ENCODE measurements at places on chromosomes 5 and 9.

- no peak for DNase-seq
Observed at GRCh38 chr9:69213647-69214046, 39.6 kb downstream of the TJP2 start.

- DNase-seq = no peak
Observed at GRCh38 chr5:37662362-37662761, 177.5 kb downstream of the GDNF start.

DNA sequence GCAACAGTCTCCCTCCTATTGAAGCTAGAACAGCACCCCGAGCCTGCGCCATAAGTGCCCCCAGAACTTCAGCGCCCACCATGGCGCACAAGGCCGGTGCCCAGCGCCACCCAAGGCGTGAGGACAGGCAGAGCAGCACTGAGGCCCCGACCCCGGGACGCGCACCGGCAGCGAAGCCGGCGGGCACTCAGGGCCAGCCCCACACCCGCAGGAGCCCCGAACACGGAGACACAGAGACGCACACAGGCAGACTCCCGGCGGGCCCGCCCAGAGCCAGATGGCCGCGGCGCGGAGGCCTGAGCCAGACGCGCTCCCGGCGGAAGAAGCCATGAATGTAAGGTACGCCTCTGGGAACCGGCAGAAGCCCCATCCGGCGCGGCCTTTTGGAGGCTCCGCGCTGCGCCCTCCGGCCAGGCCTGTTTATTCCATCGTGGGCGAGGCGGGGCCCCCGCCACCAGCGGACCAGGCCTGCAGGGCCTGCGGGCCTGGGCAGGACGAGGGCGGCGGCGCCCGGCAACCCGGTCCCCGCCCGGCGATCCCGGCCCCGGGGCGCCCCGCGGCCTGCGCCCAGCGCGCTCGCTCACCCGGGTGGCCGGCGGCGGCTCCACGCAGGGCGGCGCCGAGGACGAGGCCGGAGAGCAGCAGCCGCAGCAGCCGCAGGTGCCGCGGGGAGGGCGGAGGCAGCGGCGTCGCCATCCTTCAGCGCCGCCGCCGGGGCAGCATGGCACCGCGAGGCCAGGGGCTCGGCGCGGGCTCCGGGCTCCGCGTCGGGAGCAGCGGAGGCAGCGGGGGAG lies 486 bp downstream of the NPDC1 start:
- DNase-seq = no peak

DNA sequence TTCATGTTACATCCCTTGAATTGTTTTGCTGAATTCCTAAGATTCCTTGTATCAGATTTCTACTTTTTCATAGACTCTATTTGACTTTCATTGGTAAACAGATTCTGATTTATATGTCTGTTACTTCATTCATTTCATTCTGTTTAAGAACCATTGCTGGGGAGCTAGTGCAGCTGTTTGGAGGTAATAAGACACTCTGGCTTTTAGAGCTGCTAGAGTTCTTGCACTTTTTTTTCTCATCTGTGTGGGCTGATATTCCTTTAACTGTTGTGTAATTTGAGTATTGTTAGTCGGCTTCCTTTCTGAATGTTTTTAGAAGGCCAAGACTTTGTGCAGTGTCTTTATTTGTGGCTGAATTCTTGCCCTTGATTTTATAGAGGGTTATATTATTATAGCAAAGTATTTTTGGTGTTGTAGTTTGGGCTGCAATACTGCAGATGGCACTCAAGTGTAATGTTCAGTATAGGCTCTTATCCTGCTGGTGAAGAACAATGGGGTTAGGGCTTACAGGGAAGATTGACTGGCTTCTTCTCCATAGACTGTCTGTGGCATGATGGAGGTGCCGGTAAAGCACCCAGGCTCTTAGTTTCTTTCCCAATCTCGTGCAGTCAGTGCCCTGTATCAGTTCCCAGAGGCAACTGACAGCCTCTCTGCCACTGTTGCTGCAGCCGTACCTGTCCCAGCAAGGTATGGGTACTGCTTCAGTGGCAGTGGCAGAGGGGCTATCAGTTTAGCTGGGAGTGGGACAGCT lies 162.2 kb downstream of the OXCT1 start:
- no peak for DNase-seq

DNA sequence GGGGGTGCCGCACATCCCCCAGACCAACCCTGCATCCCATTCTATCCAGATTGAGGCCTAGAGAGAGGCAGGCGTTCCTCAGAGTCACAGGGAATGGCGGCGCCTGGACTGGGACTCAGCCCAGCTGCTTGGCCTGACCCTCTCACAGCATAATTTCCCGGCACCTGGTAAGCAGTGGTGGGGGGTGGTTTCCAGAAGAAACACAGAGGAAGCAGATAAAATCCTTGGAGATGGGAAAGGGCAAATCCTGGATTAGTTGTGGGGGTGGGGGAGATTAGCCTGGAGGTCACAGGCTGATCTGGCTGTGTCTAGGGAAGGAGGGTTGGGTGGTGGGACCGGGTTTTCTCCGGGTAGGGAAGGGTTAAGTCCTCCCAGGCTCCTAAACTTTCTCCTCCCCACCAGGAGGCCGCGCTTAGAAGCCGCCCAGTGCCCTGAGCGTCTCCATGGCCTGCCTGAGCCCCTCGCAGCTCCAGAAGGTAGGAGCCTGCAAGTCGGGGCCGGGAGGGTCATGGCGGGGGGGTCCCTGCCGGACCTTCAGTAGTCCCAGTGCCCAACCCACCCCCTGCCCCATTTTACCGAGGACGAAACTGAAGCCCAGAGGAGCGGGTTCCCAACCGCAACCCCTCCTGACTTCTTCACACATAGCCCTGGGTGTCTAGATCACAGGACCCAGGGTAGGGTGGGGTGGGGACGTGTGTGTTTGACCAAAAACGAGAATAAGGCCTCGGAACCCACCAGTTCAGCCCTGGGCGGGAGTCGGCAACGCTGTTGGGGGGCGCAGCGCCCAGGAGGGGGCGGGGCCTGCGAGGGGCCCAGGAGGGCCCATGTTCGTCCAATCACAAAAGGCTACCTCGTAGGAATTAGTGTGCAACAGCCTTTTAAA lies 1.3 kb downstream of the PHYHD1 start:
- DNase-seq = peak; percentile 17

DNA sequence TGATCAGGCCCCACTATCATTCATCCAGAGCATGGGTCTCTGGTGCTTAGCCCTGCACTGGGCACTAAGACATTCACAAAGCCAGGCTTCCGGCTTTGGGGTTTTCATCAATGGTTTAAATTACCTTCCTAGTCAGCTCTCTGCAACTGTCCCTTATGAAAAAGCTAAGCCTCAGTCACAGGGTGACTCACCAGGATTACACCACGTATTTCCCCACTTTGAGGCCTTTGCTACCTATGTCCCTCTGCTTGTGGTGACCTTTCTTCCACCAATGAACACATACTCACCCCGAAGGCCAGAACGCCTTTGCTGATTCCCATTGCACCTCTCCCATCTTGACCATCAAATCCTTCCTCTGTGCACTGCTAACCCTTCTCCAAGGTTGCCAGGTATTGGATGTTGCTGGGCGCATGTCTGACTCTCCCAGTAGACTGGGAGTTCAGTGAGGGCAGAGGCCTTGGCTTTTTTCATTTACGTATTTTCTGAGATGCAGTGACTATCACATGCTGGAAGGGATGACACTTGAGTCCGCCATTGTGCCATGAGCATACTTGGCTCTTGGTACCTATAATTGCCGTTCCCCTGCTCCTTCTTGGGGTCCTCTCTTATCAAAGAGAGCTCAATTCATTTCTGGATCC lies 58.7 kb upstream of the TNFSF8 start:
- DNase-seq = no peak

DNA sequence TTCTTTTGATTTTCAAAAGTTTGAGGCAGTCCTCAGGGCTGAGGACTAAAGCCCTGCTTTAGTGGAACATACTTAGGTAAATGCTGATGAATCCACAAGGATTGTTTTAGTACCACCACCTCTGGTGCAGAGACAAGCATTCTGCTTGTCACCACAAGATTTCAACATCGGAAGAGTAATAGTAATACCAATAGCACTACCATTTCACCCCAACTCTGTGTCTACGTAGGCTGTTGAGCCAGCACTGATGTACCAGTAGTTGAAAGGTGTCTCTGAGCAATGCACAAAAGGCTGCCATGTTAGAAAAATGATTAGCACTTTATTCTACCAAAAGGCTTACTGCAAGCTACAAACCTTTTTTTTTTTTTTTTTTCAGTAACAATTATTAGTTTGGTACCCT lies 213.2 kb upstream of the SLC24A2 start:
- no peak for DNase-seq

DNA sequence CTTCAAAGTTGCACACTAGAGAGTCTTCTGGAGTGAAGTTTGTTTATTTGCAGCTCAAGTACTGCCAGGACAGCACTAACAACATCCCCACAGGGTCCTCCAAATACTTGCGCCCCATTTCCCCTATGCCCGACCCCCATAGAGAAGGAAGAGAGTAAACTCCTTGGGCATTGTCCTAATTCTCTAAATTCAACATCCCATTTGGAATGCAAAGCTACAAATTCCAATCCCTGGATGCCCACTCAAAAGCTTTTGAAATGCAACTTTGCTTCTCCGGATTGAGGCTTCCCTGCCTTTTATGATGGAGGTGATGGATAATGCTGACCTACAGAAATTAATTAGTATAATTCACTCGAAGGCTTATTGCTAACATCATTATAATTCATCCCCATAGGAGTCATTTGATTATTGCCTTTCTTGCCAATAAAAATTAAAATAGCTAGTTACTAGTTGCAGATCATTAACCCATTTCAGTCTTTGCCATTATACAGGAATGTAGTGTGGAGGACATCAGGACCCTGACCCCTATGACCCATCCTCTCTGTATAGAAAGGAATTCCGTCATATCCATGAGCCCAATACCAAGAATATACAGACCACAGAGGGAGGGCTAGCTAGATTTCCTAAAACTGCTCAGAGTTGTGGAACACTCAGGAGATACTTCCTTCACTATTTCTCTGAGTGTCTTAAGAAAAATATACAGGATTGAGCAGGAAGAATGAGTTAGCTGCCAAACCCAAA lies 277.6 kb downstream of the ZNF608 start:
- no peak for DNase-seq

- peak; percentile 74 for DNase-seq
Observed at GRCh38 chr9:129624168-129624759, 1.7 kb upstream of the NTMT1 start.

DNA sequence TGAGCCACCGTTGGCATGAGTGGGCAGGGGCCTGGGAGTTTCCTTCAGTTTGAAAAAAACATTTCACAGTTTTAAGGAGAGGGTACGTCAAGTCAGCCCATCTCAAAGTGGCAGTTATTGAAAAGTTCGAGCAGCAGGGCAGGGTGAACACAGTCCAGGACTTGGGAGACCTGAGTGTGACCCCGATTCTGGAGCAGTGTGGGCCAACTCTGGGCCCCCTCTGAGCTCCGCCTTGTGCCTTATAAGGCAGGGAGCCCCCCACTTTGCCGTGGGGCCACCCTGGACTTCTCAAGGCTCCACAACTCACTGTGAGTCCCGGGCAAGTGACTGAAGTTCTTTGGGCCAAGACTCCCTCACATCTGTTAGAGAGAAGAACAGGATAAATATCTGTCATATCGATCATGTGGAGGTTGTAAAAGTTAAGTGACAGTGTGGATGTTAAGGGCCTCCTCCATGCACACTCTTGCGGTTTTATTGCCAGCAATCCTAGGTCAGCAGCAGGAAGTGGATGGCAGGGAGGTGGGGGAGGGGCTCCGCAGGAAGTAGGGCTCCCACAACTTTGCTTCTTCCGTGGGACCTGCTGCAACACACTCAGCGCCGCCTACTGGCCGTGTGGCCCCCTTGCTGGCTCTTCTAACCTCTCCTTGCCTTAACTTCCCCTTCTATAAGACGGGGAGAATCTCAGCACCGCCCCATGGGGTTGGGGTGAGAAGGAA lies 38.4 kb downstream of the HRH2 start:
- DNase-seq = peak; percentile 74

GRCh38 chr5:138054206-138054605 lies 21.3 kb upstream of the FAM13B start:
- DNase-seq = no peak

DNA sequence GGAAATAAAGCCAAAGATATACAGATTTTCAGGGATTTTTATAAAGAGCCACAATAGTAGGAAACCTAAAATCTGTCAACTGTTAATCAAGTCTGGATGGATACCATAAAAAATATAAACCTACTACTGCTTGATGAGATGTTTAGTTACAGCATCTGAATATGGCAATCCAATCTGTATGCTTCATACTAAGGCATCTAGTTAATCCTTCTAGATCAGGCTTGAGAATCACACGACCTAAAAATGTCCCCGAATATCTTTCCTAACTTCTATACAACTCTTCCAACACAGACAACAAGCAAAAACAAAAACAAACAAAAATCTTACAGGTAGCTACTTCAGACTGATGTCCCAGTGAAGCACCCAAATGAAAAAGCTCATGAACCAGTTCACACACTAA lies 29.8 kb downstream of the SSBP2 start:
- no peak for DNase-seq

DNA sequence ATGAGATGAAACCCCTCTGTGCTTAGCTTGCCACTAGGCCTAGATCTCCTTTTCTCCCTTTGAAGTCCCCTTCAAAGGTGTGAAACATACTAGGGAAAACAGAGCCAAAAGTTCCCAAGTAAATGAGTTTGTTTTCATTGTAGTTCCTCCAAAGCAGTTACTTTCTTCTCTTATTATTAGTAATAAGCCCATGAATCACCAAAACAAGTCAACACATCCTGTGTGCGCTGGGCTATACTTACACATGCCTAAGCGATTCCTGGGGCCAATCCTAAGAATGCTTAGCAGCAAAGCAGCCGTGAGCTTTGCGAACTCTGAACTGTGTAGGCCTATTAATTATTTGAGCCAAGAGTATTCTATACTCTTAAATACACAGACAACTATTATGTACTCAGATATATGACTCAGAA lies 7.6 kb downstream of the ENC1 start:
- DNase-seq = no peak

DNA sequence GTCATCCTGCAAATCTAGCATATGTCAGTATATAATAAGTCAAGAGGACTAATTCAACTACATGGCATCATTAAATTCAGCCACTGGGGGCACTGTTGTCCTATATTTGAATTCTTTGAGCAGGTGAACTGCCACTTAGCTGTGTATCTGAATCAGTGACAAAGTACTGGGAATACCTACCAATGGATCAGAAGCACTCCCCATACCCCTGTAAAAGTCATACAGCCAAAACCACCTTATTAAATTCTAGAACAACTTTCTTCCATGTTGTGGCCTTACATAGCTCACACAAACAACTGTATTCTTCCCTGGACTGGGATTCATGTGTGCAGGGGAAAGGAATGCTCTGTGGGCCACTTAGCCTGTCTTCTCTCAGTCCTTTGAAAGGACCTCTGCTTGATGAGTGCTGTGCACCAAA lies 57.4 kb upstream of the PLPP6 start:
- DNase-seq = peak; percentile 82

Data from CD4-positive, alpha-beta T cell treated with Interleukin-12 subunit alpha and Interleukin-12 subunit beta, for 1 hour (primary cell).